ENCODE measurements at places on chromosomes 16 and 17.

- DNase-seq = no peak
These were observed 24.0 kb upstream of the VPS4A start for GRCh38 chr16:69286941-69287713.

GRCh38 chr16:88982286-88983084, 5.5 kb upstream of the CBFA2T3 start:
- no peak for DNase-seq

- no peak for DNase-seq
These were observed 57.1 kb downstream of the GTF3C1 start for GRCh38 chr16:27492588-27492979.

- DNase-seq = no peak
These were observed 25.4 kb upstream of the ARL4D start for GRCh38 chr17:43373356-43373755.

DNA sequence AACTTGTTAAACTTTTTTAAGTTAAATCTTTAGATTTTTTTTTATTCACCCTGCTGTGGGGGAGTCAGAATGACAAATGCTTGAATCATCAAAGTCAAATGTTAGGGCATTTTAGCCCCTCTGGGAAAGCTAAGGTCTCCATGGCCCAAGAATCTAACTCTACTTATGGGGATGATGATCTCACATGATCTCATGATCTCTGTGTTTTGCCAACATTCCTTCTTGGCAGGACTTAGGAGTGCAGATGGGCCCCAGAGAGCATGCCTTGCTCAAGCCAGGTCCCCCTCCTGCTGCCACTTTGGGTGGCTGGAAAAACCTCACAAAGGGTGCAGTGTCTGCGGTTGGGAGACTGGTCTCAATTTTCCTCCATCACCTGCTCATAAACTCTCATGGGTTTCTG, 108.6 kb downstream of the PRKCB start:
- DNase-seq = no peak

DNA sequence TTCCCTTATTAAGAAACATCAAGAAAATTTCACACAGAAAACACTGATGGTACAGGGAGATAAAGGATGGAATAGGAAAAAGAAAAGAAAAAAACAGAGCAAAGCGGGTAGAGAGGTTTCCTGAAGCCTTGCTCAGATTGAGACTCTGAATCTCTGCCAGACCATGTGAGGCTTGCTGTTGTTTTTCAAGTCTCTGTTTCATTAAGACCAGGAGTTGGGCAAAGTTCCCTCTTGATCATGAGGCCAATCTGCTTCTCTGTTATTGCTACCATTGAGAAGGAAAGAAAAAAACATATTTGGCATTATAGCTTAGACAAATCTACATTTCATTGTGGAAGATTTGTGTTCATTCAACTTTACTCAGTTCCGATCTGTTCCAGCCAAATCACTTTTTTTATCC, 201.6 kb upstream of the SOX9 start:
- peak; percentile 11 for DNase-seq

DNA sequence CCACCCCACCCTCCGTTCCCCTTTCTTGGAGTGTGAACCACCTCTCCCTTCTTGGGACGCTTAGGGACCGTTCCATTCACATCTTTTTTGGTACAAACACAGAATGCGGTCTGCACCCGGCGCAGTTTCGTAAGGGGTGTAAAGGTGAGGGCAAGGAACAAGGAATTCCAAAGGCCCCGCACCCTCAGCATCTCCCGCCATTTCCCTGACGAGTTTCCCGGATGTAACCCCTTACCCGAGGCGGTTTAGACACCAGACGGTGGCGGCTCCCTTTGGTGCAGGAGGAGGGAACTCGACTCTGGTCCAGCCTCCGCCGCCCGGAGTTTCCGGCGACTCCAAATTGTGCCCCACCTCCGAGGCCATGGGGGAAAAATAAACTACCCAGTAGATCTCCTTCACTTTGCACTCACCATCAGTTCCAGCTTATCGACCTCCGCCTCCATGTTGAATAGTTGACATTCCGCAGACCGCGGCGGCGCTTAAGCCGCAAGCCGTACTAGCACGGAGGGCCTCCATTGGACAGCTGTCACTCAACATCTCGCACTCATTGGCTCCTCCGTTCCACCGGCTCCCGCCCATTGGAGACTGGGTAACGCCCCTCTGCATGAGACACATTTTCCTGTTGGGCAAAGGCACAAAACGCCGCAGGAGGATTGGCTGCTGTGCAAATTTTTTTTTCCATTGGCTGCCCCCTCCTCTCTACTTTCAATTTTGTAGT, at the start of gene SKA2:
SKA2 (minus strand) TSS at position 466 of the 718 bp plus-strand sequence; CDS start at position 443, 23 bp downstream.
- DNase-seq = peak; percentile 97

DNA sequence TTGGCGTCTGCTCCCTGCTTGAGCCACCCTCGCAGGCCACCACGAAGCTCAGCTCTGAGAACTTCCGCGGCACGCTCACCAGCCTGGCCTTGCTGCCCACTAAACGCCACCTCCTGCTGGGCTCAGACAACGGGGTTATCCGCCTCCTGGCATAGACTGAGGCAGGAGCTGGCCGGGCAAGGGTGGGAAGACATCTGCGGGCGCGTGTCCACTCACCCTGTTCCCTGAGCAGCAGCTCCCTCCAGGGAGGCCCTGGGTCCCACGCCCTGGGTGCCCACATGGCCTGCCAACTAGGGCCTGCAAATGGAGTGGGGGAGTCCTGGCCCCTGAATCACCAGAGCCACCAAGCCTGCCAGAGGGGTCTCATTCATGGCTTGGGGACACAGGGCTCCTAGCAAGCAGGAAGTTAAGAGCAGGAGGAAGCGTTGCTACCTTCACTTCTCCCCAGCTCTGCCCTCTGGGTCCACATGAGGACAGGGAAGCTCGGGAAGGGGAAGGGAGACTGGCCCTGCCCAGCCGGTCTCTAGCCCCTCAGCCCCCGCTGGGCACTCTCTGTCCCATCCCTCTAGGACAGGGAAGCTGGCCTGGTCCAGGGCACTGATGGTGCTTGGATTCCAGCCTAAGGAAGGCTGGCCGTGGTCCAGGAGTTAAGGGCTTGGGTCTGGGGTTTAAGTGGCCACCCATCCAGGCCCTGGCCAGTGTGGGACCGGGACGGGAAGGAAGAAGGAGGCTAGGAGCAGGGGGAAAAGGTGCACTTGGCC, 5.0 kb upstream of the SERPINF2 start:
- no peak for DNase-seq

GRCh38 chr17:38508570-38508950, 80.3 kb downstream of the ARHGAP23 start:
- no peak for DNase-seq

Data from head of caudate nucleus (tissue), 42 donors.